ENCODE measurements at places on chromosomes 7 and 10.
A peak's percentile ranks its signal among the peaks of the same experiment; 100 is the strongest.

DNA sequence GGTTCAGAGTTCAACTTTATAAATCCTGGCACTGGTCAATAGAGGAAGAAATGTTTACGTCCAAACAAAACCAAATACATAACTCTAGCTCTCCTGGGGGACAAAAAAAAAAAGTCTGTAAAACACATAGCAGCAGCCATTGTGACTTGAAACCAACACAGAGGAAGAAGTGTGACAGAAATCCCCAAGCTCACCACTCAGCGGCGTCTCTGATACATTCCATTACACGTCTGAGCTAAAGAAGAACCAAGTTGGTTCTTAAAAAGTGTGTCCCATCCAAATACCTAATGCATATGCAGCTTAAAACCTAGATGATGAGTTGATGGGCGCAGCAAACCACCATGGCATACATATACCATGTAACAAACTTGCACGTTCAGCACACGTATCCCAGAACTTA is 58.3 kb upstream of the NANOS1 start:
- DNase-seq: no peak

DNA sequence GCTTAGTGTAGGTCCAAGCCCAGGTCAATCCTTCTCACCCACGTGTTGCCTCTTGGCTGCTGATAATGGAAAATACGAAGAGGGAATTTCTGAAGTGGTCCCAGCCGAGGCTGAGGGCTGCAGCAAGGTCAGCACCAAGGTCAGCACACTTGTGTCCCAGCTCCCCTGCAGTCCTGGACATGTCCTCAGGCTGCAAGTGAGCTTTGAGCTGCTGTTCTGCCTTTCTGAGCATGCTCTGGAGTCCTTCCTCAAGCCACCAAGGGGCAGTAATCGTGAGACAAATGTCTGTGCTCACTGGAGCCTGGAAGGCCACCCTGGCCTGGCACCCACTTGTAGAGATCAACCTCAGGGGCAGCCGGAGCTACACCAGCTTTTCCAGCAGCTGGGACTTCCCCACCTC is 28.3 kb downstream of the DRGX start:
- peak; percentile 11 for DNase-seq

DNA sequence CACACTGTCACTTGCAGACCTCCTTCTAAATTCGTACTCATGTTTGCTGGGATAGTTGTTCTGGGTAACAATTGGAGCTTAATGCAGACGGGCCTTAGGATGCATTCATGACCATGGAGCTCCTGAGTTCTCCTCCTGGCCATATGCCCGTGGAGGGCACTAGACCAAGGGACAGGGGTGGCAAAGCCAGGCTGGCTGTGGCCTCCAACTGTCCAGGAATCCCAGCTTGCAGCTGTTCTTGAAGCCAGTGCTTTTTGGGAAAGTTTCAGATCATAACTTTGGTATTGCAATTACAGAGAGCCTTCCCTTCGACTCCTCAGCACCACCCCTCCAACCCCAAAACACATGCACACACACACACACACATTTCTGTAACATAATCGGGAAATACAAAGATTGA is 30.6 kb downstream of the ANTXRL start:
- peak; percentile 51 for DNase-seq

DNA sequence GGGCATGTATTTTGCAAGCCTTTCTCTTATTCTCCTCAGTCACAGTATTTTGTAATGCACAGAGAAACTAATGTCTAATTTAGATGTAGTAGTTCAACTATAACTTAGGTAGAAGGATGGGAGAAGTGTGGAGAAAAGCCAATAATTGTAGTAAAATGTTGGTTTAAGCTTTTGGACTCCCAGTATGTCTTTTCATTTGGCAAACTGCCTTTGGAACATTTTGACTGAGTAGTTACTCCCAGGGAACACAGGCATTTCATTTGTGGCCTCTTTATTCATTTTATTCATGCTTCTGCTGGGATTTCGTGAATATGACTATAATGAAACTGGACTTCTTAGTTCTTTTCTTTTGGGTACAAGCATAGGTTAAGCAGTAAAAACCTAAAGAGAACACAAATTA is 79.0 kb downstream of the EXOC4 start:
- peak; percentile 3 for DNase-seq

DNA sequence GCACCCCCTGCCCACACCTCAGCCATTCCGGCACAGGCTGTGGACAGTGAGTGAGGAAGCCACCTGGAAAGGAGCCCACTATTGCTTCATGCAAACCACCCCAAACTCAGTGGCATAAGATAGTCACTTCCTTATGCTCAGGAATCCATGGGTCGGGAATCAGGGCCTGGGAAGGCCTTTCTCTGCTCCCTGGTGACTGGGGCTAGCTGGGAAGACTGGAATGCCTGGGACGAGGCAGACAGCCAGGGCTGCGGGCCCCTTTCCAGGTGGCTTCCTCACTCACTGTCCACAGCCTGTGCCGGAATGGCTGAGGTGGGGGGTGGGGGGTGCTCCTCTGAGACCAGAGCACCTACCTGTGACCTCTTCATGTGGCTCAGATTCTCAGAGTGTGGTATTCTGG is 74.1 kb upstream of the GRB10 start:
- DNase-seq: no peak

GRCh38 chr7:74174606-74175082 is 488 bp downstream of the EIF4H start:
- DNase-seq: peak; percentile 76

DNA sequence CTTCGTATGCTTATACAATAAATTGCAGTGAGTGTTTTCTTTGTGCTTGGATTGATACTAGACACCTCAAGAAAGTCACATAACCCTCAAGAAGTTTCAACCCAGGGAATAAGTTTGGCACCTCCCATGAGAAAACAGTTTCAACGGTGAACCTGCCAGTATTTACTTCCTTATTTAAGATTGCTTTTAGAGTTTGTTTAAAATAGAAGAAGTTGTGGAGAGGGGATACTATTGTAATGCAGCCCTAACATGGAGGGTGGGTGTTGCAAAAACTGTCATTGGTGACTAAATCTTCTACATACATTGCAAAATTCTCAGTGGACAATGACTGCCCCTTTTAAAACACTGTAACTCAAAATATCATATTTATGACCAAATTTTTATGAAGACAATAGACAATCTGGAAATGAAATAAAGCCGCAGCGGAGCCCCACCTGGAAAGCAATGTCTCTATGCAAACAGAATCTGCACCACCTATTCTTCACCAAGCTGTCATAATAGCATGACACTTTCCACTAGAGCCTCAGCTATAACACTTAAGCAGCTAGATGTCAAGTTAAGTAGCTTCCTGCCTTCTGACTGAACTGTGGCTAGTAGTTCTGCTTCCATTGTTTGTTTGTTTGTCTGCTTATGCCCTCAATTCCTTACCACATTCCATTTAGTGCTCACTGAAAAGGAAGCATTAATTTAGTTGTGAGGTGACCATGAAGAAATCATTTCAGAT is 98.2 kb downstream of the MDFIC start:
- DNase-seq: no peak

- peak; percentile 45 for DNase-seq
These were observed 560.9 kb downstream of the DNAJB6 start for GRCh38 chr7:157897681-157898080.

GRCh38 chr10:124197371-124198124 is 104.2 kb upstream of the CHST15 start:
- DNase-seq: peak; percentile 60

DNA sequence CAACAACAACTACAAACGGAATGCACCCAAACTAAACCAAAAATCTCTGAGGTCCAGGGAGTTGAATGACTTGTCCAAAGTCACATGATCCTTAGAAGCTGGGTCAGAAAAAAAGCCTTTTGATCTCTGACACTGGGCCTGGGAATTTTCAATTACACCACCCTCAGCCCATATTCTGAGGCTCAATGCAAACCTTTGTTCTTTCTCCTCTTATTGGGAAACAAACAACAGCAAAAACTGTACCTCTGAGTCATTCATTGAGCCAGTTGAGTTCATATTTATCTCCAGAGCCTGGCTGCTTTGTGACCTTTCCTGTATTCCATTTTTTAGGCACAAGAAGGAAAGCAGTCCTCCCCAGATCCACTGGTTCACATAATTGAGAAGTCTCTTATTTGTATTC is 51.2 kb upstream of the SORCS1 start:
- no peak for DNase-seq

DNA sequence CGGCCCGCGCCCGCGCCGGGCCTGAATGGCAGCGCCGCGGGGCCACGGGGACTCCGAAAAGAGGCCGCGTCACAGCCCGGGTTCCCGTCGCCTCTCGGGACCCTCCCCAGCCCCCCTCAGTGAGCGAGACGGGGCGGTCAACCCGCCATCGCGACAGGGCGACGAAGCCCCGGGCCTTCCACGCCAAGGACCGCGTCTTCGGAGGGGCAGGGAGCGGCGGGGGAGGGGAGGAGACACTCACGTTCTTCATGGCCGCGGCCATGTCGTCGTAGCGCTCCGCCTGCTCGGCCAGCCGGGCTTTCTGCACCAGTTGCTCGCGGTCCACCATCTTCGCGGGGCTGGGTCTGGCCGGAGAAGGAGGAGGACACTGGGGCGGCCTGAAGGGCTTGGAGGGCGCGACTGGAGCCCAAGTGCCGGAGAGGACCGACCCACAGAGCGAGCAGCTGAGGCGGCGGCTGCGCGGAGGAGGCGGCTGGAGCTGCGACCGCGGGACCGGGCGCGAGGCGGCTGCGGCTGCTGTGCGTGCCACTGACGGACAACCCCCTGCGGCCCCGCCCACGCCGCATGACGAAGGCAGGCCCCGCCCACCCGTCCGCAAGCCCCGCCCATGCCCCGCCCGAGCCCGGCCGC is at the start of gene YWHAG:
Gene YWHAG (minus strand): TSS at position 511 of the 630 bp plus-strand sequence. CDS start 183 bp downstream, at position 328.
- DNase-seq: peak; percentile 95

GRCh38 chr10:13852872-13853271 is 266.1 kb downstream of the PRPF18 start:
- DNase-seq: no peak

- DNase-seq: no peak
These were observed 22.4 kb upstream of the C1QL3 start for GRCh38 chr10:16544099-16544498.

GRCh38 chr10:132570771-132571649 is 33.4 kb downstream of the INPP5A start:
- no peak for DNase-seq

DNA sequence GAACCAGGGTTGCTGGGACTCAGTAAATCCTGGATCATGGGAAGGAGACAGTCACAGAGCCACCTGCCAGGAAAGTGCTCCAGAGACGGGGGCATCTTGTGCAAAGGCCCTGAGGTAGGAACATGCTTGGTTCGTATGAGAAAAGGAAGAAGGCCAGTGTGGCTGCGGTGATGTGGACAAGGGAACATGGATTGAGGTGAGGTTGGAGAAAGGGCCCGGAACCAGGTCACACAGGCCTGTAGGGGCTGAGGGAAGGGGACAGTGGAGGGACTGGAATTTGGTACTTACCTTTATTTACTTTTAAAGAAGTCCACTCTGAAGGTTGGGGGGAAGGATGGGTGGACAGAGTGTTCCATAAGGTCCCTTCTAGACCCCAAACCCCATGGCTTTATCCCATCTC is 32.9 kb upstream of the CXCL12 start:
- no peak for DNase-seq
